ENCODE measurements at places on chromosomes 3 and 15.

DNA sequence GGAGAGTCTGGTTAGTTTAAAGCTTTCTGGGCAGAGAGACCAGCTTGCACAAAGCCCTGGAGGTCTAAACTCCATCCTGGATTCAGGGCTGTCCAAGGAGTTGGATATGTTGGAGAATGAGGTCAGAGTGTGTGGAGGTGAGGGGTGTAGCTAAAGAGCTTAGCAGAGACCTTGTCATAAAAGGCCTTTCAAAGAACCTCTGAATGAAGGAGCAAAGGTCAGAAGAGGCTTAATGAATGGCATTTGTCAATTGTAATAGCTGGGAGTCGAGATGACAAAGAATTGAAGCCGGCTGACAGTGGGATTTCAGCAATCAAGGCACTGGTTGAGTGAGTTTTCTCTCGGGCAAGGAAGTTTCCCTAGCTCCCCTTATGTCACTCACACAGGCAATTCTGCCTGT lies 202.6 kb downstream of the PDCD6IP start:
- no peak for DNase-seq

GRCh38 chr15:75842722-75843677 lies at the start of gene UBE2Q2:
Gene UBE2Q2, plus strand, starts transcription at chr15:75843447. Its CDS starts 220 bp downstream, at chr15:75843667.
- peak; percentile 64 for DNase-seq

DNA sequence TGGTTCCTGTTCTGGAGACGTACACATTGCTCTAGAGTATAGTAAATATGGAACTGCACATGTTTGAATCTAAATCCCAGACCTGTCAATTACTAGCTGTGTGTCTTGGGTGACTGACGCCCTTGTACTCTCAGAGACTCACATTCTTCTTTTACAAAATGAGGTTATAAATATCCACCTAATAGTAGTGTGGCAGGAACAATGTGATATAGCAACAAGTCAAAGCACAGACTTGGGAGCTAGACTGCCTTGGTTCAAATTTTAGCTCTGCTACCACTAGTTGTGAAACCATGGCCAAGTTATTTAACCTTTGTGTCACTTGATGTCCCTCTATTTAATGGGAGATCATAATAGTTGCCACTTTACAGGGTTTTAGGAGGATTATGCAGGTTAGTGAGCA lies 245.6 kb downstream of the CPNE4 start:
- DNase-seq = no peak

- DNase-seq = no peak
These were observed 32.2 kb downstream of the SSR3 start for GRCh38 chr3:156522673-156523072.

- DNase-seq = no peak
These were observed 419.6 kb upstream of the TGFBR2 start for GRCh38 chr3:30186741-30187219.

GRCh38 chr3:11349446-11349845 lies 77.2 kb downstream of the ATG7 start:
- no peak for DNase-seq

- no peak for DNase-seq
These were observed 71.0 kb downstream of the PCOLCE2 start for GRCh38 chr3:142817897-142818296.

GRCh38 chr3:192928720-192929119 lies 11.1 kb upstream of the MB21D2 start:
- DNase-seq = no peak

- DNase-seq = no peak
These were observed 67.7 kb downstream of the IFT80 start for GRCh38 chr3:160331127-160331937.

- DNase-seq = no peak
These were observed 34.8 kb upstream of the WNT5A start for GRCh38 chr3:55521738-55522421.

DNA sequence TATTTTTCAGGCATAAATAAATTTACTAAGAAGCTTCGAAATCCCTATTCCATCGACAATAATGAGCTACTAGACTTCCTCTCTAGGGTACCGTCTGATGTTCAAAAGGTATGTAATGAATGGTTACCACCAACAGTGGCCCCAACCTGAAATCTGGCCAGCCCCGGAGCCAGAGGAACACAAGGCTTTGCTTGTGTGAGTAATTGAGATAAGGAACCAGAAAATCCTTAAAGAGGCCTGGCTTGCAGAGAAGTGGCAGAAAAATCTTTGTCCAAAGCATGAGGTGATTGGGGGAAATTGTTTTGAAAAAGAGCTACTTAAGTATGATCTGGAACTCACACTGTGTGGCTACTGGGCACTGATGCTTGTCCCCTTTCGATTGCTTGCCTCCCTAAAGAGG lies 245.3 kb downstream of the MCTP2 start:
- DNase-seq = no peak

GRCh38 chr3:69119681-69120080 lies 2.7 kb downstream of the LMOD3 start:
- no peak for DNase-seq

DNA sequence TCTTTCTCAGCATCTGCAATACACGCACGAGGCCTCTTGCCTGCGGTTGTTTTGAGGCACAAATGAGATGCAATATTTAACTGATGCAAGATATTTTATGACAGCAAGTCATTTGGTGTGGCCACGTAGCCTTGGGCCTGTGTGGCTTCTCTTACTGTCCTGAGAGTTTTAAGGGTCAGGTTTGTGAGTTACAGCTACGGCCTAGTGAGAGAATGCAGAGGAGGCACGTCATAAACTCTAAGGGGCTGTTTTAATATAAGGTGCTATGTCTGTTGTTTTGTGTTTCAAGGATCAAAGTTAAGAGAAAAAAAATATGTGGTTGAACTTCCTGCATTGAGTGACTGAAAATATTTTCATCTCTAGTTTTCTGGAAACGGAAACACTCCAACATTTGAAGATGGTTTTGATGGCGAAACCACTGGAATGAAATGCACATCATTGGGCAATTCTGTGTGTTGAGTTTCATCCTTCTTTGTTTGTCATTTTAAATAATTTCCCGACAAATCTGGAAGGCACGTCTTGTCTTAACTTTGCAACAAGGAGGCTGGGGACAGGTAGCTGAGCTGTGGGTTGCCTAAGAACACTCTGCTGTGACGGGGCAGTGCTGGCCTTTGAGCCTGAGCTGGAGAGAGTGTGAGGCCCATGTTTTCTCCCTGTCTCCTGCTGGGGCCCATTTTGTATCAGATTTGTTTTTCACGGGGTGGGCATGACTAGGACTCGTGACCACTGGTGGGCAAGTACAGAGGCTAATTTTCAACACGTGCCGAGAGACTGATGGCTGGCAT lies 5.1 kb downstream of the APBA2 start:
- DNase-seq = no peak

GRCh38 chr3:114104414-114104813 lies 47.9 kb downstream of the QTRT2 start:
- DNase-seq = no peak

GRCh38 chr3:170090601-170090981 lies 52.8 kb downstream of the GPR160 start:
- DNase-seq = no peak

GRCh38 chr15:75131269-75131643 lies 70.4 kb upstream of the C15orf39 start:
- no peak for DNase-seq

GRCh38 chr3:171164067-171164465 lies 137.5 kb upstream of the SLC2A2 start:
- DNase-seq = no peak

GRCh38 chr15:33188641-33189257 lies 5.8 kb downstream of the FMN1 start:
- DNase-seq = no peak

GRCh38 chr15:91124132-91124531 lies 24.1 kb downstream of the SV2B start:
- peak; percentile 47 for DNase-seq

DNA sequence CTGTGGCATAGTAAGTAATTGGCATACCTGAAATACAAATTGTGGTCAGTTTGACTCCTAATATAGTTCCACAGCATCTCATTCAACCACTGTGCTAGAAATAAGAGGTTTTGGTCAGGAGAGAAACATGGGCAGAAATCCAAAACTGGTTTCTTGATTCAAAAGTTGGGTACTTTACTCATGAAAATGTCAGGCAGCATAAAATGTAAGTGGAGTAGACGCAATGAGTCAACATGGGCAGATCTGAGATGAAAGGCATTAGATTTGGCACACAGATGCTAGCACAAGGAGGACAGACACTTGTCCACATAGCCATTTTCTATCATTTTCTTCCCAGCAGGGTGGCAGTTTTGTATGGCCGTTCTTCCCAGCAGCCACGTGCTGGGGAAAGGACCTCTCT lies 255.8 kb upstream of the CDIN1 start:
- no peak for DNase-seq

DNA sequence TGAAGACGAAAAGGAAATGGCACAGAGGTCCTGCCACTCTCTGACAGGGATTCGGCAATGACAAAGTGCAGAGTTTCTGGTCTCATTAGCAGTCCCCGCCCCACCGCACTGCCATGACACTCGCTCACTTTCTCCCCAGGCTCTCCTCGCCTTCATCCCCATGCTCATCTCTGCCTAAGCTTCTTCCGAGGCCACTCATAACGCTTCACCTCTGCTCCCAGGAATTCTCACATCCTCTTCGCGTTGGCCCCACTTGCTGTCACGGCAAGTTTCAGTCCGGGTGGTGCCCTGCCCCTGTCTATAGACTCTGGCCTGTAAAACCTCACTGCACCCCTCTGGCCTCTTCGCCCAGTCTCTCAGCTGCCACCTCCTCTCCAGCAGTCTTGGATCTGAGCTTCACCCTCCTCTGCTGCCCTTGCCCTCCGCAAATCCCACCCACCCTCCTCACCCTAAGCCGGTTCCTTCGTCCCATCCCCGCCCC lies 654 bp downstream of the RUBCN start:
- DNase-seq = no peak

DNA sequence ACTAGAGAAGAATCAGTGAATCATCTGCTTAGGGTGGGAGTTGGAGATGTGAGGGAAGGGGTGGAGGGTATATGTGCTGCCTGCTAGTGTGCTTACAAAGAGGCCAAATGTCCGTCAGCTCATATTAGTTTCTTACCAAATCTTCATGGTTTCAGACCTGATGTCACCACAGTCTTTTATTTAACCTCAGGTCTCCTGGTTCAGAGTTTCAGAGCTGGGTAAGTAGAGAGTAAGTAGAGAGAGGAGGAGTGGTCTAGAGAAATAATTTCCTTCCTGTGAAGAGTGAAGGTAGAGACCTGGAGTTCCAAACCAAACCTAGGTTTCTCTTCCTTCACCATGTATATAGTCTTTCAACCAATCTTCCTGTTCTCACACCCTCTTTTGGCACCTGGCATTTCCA lies 17.5 kb upstream of the P2RY1 start:
- no peak for DNase-seq

GRCh38 chr3:172341482-172342059 lies 106.7 kb downstream of the GHSR start:
- DNase-seq = no peak

DNA sequence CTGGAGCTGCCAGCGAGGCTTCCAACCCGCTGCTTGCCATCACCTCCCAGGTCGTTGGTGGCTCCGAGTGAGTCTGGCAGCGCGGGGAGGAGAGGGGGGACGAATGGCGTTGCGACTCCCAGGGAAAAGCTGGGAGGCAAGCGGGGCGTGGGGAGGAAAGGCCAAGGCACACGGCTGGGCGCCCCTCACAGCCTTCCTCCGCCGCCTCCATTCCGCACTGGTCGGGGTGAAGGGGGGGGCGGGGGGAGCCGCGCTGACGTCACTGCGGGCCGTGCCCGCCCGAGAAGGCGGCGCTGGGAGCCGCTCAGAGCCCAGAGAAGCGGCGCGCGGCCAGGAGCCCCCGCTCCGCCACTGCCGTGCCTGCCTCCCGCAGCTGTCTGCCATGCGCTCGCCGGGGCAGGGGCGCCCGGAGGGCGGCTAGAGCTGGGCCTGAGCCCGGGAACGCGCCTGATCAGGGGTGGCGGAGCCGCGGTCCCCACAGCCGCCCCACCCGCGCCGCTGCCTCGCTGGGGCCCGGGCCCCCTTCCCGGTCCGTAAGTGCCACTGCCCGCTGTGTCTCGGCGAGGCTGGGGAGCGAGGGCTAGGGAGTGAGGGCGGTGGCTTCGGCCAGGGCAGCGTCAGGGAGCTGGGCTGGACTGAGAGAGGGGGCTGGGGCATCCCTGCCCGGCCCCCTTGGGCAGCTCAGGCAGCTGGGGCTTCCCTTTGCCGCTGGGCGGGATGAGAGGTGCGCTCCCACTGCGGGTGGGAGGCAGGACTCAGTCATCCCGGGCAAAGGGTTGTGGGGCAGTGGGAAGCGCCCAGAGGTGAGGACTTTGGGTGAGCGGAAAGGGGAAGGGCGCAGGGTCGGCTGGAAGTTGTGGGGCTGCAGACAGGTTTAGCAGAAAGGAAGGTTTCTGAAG lies 27.8 kb upstream of the POLG start:
- DNase-seq = no peak

DNA sequence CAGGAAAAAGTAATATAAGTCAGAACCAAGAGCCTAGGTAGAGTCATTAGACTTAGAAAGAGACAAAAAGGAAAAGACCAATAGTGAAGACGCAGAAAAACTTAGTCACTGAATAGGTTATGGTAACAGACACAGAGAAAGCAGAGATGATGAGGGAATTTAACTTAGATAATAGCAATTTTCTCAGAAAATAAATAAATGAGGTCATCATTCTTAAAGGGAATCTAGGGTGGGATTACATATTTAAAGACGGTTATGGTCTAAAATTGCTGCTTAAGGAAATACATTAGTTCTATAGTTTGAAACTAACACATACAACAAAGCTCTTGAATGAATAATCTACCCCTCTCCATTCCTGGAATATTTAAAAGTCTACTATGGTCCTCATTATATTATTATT lies 59.4 kb downstream of the UBR1 start:
- no peak for DNase-seq

- no peak for DNase-seq
These were observed 1.2 kb upstream of the EIF3J start for GRCh38 chr15:44535523-44536301.
